ENCODE measurements at places on chromosomes 3 and 15. TPM values are rescaled to one million over a fixed set of nuclear protein-coding genes. Genes with fewer than 3 reads are reported as not detected.

FRMD5 gene
- not detected for total RNA-seq

DNA sequence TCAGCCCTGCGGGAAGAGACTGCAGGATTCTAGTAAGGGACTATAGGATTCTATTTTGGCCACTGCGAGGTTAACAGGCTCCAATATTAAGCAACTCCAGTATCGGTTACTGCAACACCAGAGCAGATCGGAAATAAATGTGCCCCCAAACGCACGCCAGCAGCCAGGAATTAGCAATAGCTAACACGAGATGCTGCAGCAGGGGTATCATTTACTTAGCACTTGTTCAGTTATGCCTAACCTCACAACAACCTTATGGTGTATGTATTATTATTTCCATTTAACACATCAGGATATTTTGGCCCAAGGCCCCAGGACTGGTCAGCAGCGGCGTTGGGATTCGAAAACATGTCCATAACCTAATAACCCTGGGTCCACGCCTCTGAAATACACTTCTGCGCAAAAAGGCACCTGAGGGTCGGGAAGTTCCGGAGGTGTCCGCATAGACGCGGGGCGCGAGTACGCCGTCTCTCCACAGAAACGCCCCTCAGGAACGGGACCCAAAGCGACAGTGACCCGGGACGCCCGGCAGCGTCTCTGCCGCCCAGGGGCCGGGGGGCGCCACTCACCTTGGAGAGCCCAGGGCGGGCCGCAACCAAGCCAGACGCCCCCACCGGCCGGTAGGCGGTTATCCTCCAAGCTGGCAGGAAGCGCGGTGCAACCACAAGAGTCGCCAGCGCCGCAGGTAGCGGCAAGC lies 681 bp downstream of the PIK3CB start:
- no peak for DNase-seq

- DNase-seq = peak; percentile 16
Measured at GRCh38 chr3:9778143-9779074, 8.7 kb upstream of the CAMK1 start.

IL17RB gene
- 1.2 TPM for total RNA-seq

DNA sequence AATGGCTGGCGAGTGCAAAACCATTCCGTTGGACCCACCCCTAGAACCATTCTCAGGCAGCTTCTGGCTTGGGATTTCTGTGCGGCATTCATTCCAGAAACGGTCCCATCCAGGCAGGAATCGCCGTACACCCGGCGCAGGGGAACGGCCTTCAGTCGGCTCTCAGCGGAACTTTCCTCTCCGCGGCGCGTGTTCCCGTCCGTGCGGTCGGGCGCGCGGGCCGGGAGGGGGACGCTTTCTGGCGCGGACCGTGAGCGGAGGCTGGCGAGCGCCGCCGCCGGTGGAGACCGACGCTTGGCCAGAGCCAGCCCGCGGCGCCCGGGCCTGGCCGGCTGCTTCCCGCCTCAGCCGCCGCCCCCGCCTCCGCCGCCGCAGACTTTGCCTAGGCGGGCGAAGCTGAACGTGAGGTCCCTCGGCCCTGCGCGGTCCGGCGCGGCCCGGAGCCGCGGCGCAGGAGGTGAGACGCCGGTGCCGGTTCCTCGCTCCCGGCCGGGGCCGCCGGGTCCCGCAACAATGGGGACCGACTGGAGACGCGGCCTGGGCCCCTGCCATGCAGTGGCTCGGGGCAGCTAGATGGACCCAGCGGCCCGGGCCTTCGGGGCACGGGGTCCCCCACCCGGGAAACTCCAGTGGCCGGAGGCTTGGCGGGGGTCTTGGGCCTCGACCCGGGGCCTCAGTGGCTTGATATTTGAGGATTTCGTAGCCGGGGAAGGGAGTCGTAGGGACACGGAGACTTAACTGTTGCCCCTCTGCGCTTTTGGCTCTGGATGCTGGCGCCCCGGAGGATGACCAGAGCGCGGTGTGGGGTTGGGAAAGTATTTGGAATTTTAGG lies at the start of gene RAD54L2:
Gene RAD54L2 (plus strand): TSS at position 261 of the 832 bp plus-strand sequence. CDS start 51,702 bp downstream, outside the sequence.
- DNase-seq = peak; percentile 71

GRCh38 chr15:74773731-74774252 lies 8.1 kb upstream of the CSK start:
- no peak for DNase-seq

CCR8 gene
- total RNA-seq = 8.9 TPM

GRCh38 chr15:56868170-56868569 lies 50.3 kb upstream of the TCF12 start:
- no peak for DNase-seq

- no peak for DNase-seq
Measured at GRCh38 chr3:141231952-141232823, 563 bp downstream of the PXYLP1 start.
